ENCODE measurements at places on chromosomes 11 and 22. TPM values are rescaled to one million over a fixed set of nuclear protein-coding genes. Genes with fewer than 3 reads are reported as not detected.

Gene RHOD
- total RNA-seq, result 17.7 TPM

Gene CASTOR1
- 1.8 TPM for total RNA-seq

Gene KRTAP5-11
- not detected for total RNA-seq

Gene CDHR5
- total RNA-seq, result 0.61 TPM

Gene C22orf42
- total RNA-seq, result not detected

Gene BATF2
- total RNA-seq, result 5.3 TPM

GRCh38 chr11:122732342-122733315 is 77.1 kb downstream of the UBASH3B start:
- H3K27ac ChIP-seq, result no peak overlapping the region
- H3K4me1 ChIP-seq, result no peaks in the 10 kb centered on the region
- H3K36me3 ChIP-seq, result no peaks in the 10 kb centered on the region
- no peaks in the 10 kb centered on the region for H3K27me3 ChIP-seq

DNA sequence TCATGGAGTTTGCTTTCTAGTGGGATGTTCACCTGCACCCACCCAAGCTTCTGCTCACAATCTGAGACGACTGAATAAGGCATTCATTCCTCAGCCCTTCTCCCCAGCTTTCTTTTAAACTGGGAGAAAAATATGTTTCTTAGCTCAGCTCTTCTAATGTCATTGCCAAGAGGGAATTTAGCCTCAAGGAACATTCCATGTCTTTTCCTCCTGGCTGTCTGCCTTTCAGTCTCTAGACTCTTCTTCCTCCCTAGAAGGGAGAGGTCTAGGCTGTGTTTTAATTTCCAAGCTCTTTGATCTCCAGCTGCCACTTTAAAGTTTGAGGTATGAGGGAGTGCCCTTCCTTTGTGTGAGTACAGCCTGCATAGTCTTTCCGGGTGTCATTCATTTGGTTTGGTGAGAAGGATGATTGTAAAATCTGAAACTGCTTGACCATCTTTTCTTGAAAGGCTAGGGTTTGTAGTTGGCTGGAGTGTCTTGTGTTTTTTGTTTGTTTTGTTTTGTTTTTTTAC is 11.7 kb upstream of the HTATIP2 start:
- H3K27me3 ChIP-seq, result no peaks in the 10 kb centered on the region
- H3K36me3 ChIP-seq, result no peaks in the 10 kb centered on the region
- H3K4me3 ChIP-seq, result no peak overlapping the region
- no peak for DNase-seq

DNA sequence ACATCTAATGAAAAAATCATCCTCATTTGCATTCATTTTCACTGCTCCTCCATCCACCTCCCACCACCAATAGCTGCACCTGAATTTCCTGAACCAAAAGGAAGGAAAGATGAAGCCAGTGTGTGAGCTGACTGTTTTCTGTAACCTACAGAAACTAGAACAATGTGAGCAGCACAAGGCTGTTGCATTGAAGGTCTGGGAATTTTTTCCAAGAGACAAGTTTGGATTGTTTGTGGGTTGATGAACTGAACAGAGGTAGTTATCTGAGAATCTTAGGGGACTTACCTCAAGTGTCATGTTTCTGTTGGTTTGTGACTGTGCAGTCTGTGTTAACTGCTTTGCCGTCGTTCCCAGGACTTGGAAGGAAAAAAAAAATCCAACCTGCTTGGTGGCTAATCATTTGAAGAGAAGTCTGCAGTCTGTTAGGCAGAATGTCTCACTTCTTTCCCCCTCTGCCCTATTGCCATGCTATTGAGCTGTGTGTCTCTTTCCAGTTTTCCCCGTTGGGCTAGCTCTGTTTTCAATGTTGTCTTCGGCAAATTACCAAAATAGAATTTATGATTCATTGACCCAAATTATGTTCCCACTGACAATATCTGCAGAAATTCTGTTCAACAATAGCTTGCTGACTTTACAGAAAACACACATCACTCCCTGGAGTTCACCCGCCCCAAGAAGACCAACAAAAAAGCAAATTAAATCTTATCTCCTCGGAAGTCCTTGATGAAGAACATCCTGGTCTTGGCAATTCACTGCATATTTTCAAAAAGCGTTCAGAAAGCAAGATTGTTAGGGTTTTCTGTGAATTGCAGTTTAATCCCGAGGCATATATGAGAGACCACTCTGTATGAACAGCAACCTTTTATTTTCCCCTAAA is 76.0 kb downstream of the SC5D start:
- no peak for DNase-seq
- no peak overlapping the region for H3K27ac ChIP-seq
- H3K4me3 ChIP-seq, result no peak overlapping the region
- H3K4me1 ChIP-seq, result no peaks in the 10 kb centered on the region
- no peaks in the 10 kb centered on the region for H3K27me3 ChIP-seq

DNA sequence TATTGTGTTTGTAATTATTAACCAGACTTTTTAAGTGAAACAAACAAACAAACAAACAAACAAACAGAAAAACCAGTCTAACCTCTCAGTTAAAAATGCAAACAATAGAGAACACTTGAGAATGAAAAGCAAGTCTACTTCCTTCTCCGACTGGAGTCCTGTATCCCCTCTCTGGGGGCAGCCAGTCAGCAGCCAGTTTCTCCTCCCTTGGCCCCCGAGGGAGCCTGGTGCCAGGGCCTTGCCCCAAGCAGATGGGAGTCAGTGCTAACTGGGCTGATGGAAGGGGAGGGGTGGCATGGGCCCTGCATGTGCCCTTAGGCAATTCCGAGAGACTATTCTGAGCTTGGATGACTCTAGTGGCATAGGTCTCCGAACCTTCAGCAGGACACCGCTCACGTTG is 137.2 kb downstream of the GRIK4 start:
- no peaks in the 10 kb centered on the region for H3K27me3 ChIP-seq
- H3K36me3 ChIP-seq, result no peaks in the 10 kb centered on the region
- no peaks in the 10 kb centered on the region for H3K4me1 ChIP-seq
- H3K27ac ChIP-seq, result no peak overlapping the region
- no peak overlapping the region for H3K4me3 ChIP-seq

DNA sequence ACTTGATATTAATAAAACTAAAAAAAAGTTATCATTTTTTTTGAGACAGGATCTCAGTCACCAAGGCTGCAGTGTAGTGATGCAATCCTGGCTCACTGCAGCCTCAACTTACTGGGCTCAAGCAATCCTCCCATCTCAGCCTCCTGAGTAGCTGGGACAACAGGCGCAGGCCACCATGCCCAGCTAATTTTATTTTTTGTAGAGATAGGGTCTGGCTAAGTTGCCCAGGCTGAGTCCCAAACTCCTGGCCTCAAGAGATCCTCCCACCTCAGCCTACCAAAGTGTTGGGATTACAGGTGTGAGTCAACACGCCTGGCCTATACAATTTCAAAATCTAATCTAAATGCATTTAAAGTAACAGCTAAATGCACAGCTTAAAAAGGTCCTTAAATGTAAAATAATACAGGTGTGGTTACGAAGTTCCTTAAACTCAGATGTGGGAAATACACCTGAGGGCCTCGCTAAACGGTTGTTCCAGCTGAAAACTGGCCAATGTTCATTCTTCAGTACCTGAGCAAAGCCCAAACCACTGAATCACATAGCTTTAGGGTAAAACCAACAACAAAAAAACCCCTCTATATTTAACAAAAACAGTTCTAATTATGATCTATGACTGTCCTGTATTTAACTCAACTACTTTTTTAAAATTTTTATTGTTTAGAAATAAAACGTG is 11.8 kb downstream of the NAP1L4 start:
- no peak overlapping the region for H3K4me3 ChIP-seq
- peaks cover 6% of the 10 kb centered on the region for H3K36me3 ChIP-seq
- H3K4me1 ChIP-seq, result peaks cover 7% of the 10 kb centered on the region
- H3K27me3 ChIP-seq, result no peaks in the 10 kb centered on the region
- DNase-seq, result no peak

GRCh38 chr22:38467904-38468442 is at the start of gene KDELR3:
TSS of gene KDELR3 (plus strand) at chr22:38468096. CDS start at chr22:38468234, 138 bp downstream.
- no peak within 1 kb of the TSS for H3K27ac ChIP-seq
- no peaks in the 10 kb centered on the region for H3K36me3 ChIP-seq
- no peaks in the 10 kb centered on the region for H3K4me1 ChIP-seq
- H3K4me3 ChIP-seq, result peak within 1 kb of the TSS; percentile 53
- no peaks in the 10 kb centered on the region for H3K27me3 ChIP-seq

- no peaks in the 10 kb centered on the region for H3K4me1 ChIP-seq
- DNase-seq, result no peak
- H3K27ac ChIP-seq, result no peak overlapping the region
These were observed 10.6 kb downstream of the TMPRSS13 start for GRCh38 chr11:117918366-117919255.

GRCh38 chr22:33519974-33520903 is 400.0 kb downstream of the LARGE1 start:
- H3K27me3 ChIP-seq, result no peaks in the 10 kb centered on the region
- H3K36me3 ChIP-seq, result no peaks in the 10 kb centered on the region
- H3K27ac ChIP-seq, result no peak overlapping the region
- H3K4me1 ChIP-seq, result no peaks in the 10 kb centered on the region
- H3K4me3 ChIP-seq, result no peak overlapping the region

DNA sequence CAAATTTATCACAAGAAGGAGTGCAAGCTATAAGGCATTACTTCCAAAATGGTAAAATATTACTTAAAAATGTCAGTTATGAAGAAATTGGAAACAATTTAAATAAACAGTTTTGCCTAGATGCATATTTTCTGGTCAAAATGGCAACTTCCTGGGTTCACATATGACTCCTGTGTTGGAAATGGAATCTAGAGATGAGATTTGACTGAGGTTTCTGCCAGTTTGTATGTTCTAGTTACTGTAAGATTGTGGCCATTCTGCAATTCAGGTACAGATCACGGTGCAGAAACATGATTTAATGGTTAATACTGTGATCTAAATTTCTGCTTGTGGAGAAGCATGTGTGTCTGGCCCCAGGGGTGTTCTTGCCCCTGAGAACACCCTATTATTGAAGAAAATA is 3.4 kb upstream of the OR4C6 start:
- H3K27me3 ChIP-seq, result no peaks in the 10 kb centered on the region
- H3K27ac ChIP-seq, result no peak overlapping the region
- DNase-seq, result no peak
- H3K36me3 ChIP-seq, result no peaks in the 10 kb centered on the region

DNA sequence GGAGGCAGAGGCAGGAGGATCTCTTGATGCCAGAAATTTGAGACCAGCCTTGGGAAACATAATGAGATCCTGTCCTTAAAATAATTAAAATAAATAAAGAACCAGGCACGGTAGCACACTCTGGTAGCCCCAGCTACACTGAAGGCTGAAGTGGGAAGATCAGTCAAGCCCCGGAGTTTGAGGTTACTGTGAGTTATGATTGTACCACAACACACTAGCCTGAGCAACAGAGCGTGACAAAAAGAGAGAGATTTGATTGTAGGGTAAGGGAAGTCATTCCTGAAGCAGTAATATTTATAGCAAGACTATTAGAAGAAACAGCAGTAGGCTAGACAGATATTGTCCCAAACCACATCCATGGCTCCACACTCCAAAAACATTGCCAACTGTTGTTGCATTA is 1408.4 kb upstream of the TENM4 start:
- DNase-seq, result no peak
- no peaks in the 10 kb centered on the region for H3K36me3 ChIP-seq
- no peak overlapping the region for H3K4me3 ChIP-seq
- H3K27ac ChIP-seq, result no peak overlapping the region
